A549 treated with ZK216348 at 1 μM for 4 hours (cell line): ENCODE measurements at places on chromosomes 3 and 15. TPM values are rescaled to one million over a fixed set of nuclear protein-coding genes. Genes with fewer than 3 reads are reported as not detected.

The RFTN1 gene
- 3.4 to 4.0 TPM (median 3.5 TPM) in 5 replicates for total RNA-seq

The CSPG4 gene
- total RNA-seq: 0.04 to 0.27 TPM (median 0.09 TPM) in 5 replicates

The AGTR1 gene
- 0.19 to 0.68 TPM (median 0.54 TPM) in 5 replicates for total RNA-seq

The NRROS gene
- total RNA-seq: not detected in 5 replicates

The CAND2 gene
- total RNA-seq: 0.31 to 1.2 TPM (median 0.54 TPM) in 5 replicates

The COL6A6 gene
- total RNA-seq: not detected in 5 replicates

The C3orf33 gene
- total RNA-seq: 4.3 to 7.5 TPM (median 6.5 TPM) in 5 replicates

The BMF gene
- total RNA-seq: 0.87 to 1.6 TPM (median 1.1 TPM) in 5 replicates

The SGO1 gene
- 10.4 to 24.2 TPM (median 14.2 TPM) in 5 replicates for total RNA-seq

The NLGN1 gene
- not detected in 5 replicates for total RNA-seq

The SLC12A1 gene
- total RNA-seq: not detected in 5 replicates

The GADL1 gene
- total RNA-seq: not detected in 5 replicates

The CYP19A1 gene
- 0.14 to 0.30 TPM (median 0.18 TPM) in 5 replicates for total RNA-seq

The ALDH1L1 gene
- 0.06 to 0.27 TPM (median 0.11 TPM) in 5 replicates for total RNA-seq

The PXK gene
- total RNA-seq: 3.8 to 7.5 TPM (median 5.9 TPM) in 5 replicates

The CRYBG3 gene
- total RNA-seq: 6.9 to 10.9 TPM (median 7.1 TPM) in 5 replicates

The LRRC31 gene
- not detected in 5 replicates for total RNA-seq

The ZIC1 gene
- not detected in 5 replicates for total RNA-seq

The CPLX3 gene
- total RNA-seq: 0.07 TPM in 1 of 5 replicates, not detected in the others

The CTXN2 gene
- not detected in 5 replicates for total RNA-seq

The MINAR1 gene
- 0.30 to 0.60 TPM (median 0.45 TPM) in 5 replicates for total RNA-seq

The TTLL13 gene
- total RNA-seq: 0.11 to 0.43 TPM (median 0.16 TPM) in 4 of 5 replicates, not detected in the other

The PRR23B gene
- not detected in 5 replicates for total RNA-seq

The THAP10 gene
- total RNA-seq: 3.2 to 7.1 TPM (median 5.8 TPM) in 5 replicates

The TNFSF10 gene
- total RNA-seq: 0.14 TPM in 1 of 5 replicates, not detected in the others

The ZNF710 gene
- total RNA-seq: 12.3 to 16.3 TPM (median 15.9 TPM) in 5 replicates

The FNDC3B gene
- 23.4 to 40.4 TPM (median 31.3 TPM) in 5 replicates for total RNA-seq

The HIGD1A gene
- 48.4 to 125 TPM (median 69.4 TPM) in 5 replicates for total RNA-seq

The C3orf85 gene
- total RNA-seq: not detected in 5 replicates

The CD96 gene
- total RNA-seq: not detected in 5 replicates

The ATP10A gene
- total RNA-seq: 5.7 to 9.9 TPM (median 8.0 TPM) in 5 replicates

The ASB14 gene
- not detected in 5 replicates for total RNA-seq

The GPR149 gene
- not detected in 5 replicates for total RNA-seq

The CCR3 gene
- total RNA-seq: not detected in 5 replicates

The COX17 gene
- 90.1 to 128 TPM (median 107 TPM) in 5 replicates for total RNA-seq

The HTR3E gene
- not detected in 5 replicates for total RNA-seq

The CD86 gene
- total RNA-seq: not detected in 5 replicates

The MITF gene
- total RNA-seq: 5.8 to 9.0 TPM (median 7.3 TPM) in 5 replicates

The FOXL2 gene
- 2.5 to 6.0 TPM (median 4.8 TPM) in 5 replicates for total RNA-seq

The GOLGA8G gene
- not detected in 5 replicates for total RNA-seq

The SST gene
- not detected in 5 replicates for total RNA-seq

The CHAC1 gene
- 4.3 to 8.5 TPM (median 6.2 TPM) in 5 replicates for total RNA-seq

The LMAN1L gene
- not detected in 5 replicates for total RNA-seq

The IMPG2 gene
- 0.04 TPM in 1 of 5 replicates, not detected in the others for total RNA-seq

The ST3GAL6 gene
- total RNA-seq: 0.59 to 1.9 TPM (median 1.2 TPM) in 5 replicates

The RASL12 gene
- 0.08 to 0.19 TPM (median 0.15 TPM) in 5 replicates for total RNA-seq

The ZNF620 gene
- total RNA-seq: 1.4 to 2.2 TPM (median 1.6 TPM) in 5 replicates

The C2CD4A gene
- total RNA-seq: 0.09 to 0.18 TPM (median 0.15 TPM) in 4 of 5 replicates, not detected in the other

The TRMT10C gene
- 18.7 to 44.6 TPM (median 33.3 TPM) in 5 replicates for total RNA-seq

The LTK gene
- 0.05 to 0.20 TPM (median 0.13 TPM) in 5 replicates for total RNA-seq

The GP9 gene
- not detected in 5 replicates for total RNA-seq

The RLBP1 gene
- not detected in 5 replicates for total RNA-seq

The SLC28A1 gene
- total RNA-seq: 0.06 TPM in 1 of 5 replicates, not detected in the others

The HIGD2B gene
- not detected in 5 replicates for total RNA-seq
